ENCODE measurements at places on chromosomes 2 and 18.

DNA sequence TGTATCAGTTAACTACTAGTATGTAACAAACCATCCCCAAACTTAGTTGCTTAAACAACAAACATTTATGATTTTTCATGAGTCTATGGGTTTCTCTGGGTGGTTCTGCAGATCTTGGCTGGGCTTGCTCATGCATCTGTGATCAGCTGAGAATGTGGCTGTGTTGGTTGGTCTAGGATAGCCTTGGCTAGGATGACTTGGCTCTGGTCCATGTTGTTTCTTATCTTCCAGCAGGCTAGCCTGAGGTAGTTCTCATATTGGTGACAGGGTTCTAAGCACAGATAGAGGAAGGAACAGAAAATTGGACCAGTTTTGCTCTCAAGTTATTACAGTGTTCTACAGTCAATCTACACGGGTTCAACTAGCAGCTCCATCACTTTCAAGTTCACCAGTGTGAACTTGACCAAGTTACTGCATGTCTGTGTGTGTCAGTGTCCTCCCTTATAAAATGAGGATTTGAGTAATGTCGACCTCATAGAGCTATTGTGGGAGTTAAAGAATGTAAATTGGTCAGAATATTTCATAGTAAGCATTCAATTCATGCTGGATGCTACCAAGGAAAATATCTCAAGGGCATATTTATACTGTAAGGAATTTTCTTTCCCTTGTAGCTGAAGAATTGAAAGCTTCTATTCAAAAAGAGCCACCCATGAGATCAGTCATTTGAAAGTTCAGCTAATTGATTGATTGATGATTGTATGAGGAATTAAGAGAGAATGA, 65.3 kb downstream of the MYO3B start:
- no peak for DNase-seq

DNA sequence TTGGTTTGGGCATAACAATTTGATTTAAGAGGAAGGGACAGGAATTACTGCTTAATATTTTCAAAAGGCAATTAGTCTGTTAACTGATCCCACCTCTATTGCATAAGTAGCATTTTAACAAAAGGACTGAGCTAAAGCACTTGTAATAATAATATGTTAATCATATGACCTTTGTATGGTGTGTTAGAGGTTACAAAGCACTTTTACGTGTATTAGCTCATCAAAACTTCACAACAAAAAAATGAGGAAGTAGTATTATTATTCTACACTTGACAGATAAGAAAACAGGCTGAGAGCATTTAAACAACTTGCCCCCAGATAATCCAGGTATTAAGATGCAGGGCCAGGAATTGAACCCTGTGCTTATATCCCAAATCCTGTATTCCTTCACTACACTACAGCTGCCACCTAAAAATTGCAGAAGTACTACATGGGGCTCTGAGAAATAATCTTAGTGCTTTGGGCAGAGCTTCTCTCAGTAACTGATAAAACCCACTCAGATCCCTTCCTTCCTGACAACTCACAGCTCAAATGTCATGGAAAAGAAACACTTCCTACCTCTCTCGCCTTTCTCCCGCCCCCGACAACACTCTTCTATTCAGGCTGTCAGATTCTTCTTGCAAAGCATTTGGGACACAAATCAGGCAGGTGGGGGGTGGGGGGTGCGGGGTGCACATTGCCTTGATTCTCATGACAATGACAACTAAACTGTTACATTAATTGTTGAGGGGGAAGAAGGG, 20.7 kb upstream of the KCTD1 start:
- DNase-seq: no peak

DNA sequence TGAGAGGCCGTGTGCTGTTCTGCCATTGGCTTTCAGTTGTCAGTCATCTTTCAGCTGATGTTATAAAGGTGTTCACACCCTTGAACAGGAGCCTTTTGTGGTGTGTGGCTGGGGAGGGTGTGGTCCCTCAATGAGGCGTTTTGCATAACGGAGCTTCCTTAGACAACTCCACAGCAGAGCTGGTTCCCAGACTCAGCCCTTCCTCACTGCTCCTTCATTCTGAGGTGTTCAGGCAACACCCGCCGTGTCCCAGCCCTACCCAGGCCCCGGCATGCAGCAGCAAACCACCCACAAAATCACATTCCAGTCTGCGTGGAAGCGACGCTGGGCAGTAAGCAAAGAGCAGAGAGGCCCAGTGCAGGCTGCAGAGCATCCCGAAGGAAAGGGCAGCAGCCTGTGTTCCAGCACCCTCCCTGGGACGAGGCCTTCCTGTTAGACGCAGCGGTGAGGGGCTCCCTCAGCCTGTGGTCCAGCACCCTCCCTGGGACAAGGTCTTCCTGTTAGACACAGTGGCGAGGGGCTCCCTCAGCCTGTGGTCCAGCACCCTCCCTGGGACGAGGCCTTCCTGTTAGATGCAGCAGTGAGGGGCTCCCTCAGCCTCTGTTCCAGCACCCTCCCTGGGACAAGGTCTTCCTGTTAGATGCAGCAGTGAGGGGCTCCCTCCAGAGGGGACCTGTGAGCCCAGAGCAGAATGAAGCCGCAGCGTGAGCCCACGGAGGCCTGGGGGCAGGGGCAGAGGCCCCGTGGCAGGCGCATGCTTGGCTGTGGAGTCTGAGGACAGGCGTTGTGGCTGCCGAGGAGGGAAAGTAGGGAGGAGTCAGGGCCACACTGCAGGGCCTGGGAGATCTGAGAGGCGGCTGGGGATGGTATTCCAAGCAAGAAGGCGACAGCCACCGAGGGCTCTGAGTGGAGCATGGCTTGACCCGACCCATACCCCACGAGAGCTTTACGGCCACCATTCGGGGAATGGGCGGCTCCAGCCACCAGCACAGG, 201.8 kb upstream of the HDAC4 start:
- DNase-seq: no peak

GRCh38 chr2:70939839-70940580, 4.3 kb downstream of the ATP6V1B1 start:
- no peak for DNase-seq

GRCh38 chr18:74841248-74841647, 243.6 kb downstream of the ZNF407 start:
- DNase-seq: no peak

DNA sequence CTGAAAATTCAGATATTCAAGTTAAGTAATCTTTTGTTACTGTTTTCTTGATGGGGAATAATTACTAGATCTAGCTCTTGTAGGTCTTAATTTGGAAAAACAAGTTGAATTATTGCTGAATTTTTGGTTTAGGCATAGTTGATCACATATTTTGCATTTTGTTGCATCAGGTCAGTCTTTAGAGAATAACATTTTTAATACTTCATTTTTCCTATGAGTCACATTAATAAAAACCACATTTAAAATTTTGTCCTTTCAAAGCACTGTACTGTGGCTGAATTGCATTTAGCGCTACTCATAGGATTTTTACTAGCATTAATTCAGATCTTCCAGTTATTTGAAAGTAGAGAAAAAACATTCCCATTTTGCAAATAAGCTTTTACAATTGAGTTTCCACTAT, 23.2 kb downstream of the MAP4K4 start:
- no peak for DNase-seq

- DNase-seq: no peak
These were observed 54.3 kb upstream of the ITGA6 start for GRCh38 chr2:172373076-172373475.
